ENCODE measurements at places on chromosomes 16 and 17.

DNA sequence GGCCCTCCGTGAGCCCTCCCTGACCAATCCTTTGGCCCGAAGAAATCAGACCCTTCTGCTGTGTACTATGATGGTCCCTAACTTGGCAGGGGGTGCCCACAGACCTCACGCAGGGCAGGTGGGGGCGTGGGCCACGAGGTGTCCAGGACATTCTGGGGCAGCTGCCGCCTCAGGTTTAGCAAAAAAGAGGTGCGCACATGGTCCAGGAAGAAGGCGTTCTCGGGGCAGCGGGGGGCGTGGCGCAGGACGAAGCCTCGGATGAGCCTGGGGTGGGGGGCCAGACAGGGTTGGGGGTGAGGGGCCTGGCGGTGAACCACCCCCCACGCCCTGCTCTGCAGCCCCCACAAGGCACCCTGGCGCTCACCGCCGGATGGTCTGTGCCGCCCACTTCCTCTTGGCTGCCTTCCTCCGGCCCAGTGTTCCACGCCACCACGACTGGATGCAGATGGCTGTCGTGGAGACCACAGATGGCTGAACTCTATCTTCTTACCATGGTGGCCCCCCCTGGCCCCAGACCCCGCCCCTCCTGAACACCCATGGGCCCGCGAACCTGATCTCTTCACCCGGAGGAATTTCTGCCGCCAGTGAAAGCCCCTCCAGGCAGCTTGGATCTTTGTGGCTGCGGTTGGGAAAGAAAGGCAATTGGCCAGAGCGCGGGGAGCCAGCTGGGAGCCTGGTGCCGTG, 14.2 kb upstream of the CRK start:
- DNase-seq = no peak

DNA sequence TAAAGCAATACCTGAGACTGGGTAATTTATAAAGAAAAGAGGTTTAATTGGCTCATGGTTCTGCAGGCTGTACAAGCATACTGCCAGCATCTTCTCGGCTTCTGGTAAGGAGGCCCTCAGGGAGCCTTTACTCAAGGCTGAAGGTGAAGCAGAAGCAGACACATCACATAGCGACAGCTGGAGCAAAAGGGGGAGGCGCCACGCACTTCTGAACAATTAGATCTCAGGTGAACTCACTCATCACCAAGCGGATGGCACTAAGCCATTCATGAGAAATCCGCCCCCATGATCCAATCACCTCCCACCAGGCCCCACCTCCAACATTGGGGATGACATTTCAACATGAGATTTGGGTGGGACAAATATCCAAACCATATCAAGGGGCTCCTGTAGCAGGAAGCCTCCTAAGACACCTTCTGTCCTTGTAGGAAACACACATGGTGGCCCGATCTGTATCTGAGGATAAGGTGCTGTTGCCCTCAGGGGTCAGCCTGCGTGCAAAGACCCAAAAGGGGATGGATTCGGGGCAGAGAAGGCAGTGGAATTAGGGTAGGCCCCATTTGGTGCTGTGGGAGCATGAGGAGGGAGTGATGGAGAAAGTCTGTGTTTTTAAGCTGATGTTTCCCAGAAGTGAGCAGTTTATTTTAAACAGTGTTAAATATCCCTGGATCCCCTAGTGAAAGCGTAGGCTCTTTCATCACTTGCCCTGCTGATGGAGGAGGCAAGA, 23.0 kb downstream of the IL21R start:
- no peak for DNase-seq

GRCh38 chr16:56815721-56816120, 49.3 kb upstream of the SLC12A3 start:
- no peak for DNase-seq

GRCh38 chr16:24203675-24204074, 52.5 kb upstream of the CACNG3 start:
- DNase-seq = no peak

DNA sequence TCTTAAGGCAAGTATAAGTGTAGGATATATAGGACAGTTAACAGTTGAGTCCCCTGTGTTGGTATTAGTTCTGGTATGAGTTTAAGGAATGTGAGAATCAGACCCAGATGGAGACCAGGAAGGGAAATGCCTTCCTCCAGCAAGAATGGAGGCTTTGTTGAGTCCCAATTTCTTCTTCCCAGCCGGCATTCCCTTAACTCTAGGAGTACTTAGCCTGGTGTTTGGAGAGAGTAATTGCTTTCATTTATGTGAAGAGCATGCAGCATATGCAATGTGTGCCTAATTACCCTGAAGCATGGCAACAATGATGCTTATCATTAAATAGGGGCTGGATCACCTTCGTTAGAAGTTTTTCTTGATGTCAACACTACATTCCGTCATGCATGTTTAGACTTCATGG, 225.9 kb upstream of the XYLT1 start:
- DNase-seq = no peak

GRCh38 chr17:58105093-58105492, 21.9 kb downstream of the DYNLL2 start:
- no peak for DNase-seq

DNA sequence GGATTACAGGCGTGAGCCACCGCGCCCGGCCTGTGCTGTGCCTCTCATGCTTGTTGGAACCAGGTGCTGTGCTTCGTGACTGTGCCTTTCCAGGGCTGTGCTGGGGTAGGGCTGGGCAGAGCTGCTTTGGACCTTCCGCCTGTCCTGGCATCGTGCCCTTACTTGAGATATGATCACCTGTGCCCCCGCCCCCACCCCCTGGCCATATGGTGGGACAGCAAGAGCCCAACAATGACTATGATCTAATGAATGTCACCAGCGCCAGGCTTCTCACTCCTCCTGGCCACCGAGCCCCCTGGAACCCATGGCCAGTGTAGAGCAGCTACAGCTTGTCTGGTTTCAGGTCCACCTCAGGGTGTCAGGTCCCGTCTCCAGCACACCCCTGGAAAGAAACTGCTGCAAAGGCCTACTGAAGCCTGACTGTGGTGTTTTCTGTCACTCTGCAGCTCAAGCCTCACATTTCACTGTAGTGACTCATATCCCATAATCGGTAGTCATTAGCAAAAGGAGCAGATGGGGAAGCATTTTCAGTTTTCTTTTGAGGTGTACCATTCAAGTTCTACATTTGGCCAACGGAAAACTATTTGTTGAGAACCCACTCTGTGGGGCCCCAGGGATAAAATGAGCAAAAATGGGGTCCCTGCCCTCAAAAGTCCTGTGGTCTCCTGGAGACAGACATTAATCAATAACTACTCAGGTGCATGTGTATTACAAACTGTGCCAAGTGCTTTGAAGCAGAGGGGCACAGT, 22.1 kb downstream of the FCSK start:
- DNase-seq = no peak

DNA sequence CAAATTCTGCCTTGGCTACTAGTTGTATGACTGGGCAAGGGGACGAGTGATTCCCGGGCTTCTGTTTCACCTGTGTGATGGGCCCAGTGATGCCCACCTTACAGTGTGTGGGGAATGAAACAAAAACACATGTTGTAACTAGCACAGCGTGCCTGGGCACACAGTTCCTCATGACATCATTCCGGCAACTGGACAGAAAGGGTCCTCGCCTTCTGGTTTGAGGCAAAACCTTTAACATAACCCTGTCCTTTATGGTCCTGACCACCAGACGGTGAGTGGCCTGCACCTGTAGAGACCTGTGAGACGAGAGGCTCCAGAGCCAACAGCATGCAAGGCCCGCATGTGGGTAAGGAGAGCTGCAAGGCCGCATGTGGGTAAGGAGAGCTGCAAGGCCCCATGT, 7.7 kb upstream of the SLC38A8 start:
- DNase-seq = no peak

- no peak for DNase-seq
Measured at GRCh38 chr17:13320046-13320785, 281.5 kb downstream of the HS3ST3A1 start.

DNA sequence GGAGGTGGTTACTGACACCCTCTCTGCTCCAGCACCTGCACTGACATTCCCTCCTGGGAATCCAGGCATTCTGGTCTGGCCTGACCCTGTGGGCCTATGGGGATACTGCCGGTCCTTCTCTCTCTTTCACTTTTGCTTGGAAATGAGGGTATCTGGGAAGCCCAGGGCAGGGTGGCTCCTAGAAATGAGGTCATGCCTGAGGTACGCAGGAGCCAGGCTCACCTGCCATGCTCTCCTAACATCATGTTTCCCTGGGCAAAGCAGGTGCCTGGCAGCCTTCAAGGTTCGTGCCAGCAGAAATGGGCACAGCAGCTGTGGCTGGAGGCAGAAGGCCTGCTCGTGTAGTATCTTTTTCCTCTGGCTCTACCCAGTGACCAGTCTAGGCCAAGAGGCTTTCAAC, 3.3 kb downstream of the ITGA3 start:
- no peak for DNase-seq

DNA sequence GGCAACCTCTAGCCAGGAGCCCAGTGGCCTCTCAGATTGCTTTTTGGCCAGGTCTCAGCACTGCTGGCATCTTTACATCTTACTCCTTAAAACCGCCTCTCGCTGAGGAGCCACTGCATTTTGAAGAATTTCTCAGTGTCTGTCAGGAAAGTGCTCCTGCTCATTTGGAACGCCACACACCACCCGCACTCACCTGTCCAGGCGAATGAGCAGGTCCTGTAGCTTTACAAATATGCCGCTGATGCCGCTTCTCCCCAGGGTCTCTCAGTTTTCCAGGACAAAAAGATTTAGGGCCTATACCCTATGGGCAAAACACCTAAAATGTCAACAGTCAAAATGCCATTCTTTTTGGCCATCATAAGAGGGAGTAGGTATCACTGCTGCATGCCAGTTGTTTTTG, 22.1 kb downstream of the CYB561 start:
- no peak for DNase-seq

All from NCI-H1092 (cell line).